ENCODE measurements at places on chromosomes 13 and 19.

DNA sequence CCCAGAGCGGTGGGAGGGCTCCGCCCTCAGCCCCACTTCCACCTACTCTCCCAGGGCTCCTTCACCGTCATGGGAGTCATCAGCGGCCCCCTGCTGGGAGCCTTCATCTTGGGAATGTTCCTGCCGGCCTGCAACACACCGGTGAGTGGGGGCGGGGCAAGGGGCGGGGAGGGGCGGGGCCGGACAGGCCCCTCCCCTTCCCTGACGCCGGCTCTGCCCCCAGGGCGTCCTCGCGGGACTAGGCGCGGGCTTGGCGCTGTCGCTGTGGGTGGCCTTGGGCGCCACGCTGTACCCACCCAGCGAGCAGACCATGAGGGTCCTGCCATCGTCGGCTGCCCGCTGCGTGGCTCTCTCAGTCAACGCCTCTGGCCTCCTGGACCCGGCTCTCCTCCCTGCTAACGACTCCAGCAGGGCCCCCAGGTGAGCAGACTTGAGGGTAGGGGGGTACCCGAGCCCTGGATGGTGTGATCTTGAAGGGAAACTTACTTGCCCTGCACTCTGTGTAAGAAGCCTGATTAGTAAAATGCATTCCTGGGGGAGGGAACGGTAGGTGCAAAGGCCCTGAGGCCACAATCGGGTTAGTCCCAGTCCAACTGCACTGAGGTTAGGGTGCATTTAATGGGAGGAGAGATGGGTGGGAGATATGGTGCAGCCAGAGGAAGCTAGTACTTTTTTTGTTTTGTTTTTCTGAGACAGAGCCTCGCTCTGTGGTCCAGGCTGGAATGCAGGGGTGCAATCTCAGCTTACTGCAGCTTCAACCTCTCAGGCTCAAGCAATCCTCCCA lies 12.1 kb downstream of the SLC5A5 start:
- DNase-seq, result no peak

GRCh38 chr13:31749929-31750328 lies 10.6 kb downstream of the RXFP2 start:
- no peak for DNase-seq

DNA sequence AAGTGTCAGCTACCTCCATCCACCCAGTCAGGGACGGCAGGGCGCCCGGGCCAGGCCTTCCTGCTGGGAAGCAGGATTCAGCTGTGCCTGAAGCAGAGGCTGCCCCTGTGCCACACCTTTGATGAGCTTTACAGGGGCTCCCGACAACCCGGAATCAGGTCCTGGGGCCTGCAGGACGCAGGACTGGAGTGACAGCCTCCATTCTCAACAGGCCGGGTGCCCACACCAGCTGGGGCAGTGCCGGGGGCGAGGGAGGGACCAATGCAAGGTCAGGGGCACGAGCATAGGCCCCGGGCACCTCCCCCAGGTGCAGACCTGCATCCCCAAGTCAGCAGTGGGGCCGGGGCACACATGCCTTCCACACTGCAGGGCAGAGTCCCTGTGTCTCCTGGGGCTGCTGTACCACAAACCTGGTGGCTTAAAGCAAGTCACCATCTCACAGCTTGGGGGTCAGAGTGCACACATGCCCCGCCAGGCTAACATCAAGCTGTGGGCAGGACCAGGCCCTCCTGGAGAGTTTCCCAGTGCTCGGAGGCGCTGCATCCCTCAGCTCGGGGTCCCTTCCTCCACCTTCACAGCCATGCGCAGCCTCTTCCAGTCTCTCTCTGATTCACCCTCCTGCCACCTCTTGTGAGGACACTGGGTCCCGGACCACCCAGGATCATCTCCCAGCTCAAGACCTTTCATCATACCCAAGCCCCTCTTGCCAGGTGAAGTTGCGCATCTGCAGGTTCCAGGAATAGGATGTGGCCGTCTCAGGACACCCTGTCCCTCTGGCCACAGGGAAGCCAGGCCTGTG lies 13.4 kb downstream of the UBXN6 start:
- no peak for DNase-seq

DNA sequence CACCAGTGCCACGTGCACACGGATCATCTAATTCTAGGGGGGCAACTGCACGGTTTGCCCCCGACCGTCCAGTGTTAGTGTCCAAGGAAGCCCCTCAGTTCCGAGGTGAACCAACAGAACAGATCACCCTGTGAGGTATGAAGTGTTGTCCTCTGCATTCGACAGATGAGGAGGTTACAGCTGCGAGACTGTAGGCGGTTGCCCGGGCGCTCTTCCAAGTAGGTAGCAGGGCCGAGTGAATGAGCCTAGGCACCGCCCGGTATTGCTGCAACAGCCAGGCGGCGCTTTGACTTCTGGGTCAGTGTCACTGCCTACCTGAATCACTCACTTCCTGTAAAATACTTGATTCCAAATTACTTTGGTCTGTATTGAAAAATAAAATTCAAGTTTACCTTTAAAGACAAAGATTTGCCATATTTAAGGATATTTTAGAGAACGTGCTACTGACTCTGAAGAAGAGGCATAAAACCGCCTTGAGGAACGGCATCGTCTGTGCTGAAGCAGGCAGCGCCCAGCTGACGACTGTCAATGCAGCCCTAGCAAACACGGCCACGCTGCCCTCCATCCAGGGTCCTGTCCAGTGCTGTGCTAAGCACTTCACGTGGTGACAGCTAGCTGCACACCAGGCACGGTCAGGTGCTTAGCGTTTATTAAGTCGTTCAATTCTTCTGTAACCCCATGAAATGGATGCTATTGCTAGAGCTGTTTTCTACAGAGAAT lies 19.3 kb upstream of the RASA3 start:
- no peak for DNase-seq

DNA sequence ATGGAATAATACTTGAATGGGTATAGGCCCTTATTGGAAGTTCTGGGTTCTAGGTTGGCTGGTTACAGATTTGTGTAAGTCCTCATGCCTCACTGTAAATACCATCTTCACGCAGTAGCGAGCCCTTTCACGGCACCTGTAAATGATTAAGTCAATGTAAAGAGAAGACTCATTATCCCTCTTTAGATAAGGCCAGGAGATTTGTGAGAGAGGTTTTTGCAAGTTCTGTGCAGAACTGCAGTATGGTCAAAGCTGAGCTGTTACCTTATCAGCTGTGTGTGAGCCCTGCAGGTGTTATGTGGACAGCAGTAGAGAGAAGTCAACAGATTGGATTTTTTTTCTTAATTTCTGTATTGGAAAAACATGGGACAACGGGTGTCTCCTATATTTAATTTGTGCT lies 141.6 kb downstream of the SHISA2 start:
- DNase-seq, result no peak

DNA sequence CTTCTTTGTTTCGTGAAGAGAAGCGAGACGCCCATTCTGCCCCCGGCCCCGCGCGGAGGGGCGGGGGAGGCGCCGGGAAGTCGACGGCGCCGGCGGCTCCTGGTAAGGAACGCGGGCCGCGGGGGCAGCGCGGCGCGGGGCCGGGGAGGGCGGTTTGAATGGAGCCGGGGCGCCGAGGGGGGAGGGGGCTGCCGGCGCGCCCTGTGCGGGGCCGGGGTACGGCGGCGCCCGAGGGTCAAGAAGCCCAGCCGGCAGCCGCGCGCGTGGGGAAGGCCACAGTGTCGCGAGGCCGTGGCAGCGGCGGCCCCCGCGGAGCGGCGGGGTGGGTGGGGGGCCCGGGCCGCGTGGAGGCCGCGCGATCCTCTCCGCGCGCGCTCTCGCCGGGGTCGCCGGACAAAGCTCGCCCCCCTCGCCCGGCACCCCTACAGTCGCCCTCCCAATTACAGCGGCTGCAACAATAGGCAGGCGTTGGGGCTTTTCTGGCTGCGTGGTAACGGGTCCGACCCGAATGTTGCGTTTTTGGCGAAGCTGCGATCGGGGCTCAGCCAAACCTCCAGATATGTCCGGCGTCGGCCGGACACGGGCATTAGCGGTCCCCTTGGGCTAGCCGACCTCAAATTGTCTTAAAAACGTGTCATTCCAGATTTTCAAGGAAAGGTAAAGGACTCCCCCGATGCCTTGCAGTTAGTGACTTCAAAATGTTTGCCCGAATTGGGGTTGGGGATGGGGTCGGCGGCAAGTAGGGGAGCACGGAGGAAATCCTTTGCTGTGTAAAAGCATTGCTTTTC lies 437 bp downstream of the SMARCA4 start:
- DNase-seq, result peak; percentile 41

DNA sequence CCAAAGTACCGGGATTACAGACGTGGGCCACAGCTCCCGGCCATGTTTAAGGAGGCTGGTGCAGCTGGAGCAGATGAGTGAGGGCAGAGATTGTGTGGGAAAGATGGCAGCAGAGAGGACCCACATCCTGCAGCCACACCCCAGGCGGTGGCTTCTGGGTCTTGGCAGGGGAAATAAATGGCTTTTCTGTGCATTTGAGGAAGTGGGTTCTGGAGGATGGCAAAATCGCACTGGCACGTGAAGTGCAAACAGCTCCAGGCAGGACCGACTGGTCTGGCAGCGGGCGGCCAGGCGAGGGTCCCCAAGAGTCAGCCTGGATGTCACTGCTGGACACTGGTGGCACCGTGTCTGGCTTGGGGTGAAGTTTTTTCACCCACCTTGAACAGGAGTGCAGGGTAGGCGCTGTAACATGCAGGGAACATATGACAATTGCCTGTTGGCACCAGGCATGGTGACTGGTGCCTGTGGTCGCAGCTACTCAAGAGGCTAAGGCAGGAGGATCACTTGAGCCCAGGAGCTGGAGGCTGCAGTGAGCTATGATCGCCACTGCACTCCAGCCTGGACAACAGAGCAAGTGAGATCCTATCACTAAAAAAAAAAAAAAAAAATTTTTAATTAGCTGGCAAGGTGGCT lies 8.4 kb downstream of the B3GNT3 start:
- DNase-seq, result peak; percentile 66

- DNase-seq, result no peak
Measured at GRCh38 chr13:103638706-103639105, 572.5 kb upstream of the SLC10A2 start.

- DNase-seq, result peak; percentile 42
Measured at GRCh38 chr19:49534632-49535385, 7.0 kb downstream of the RCN3 start.

DNA sequence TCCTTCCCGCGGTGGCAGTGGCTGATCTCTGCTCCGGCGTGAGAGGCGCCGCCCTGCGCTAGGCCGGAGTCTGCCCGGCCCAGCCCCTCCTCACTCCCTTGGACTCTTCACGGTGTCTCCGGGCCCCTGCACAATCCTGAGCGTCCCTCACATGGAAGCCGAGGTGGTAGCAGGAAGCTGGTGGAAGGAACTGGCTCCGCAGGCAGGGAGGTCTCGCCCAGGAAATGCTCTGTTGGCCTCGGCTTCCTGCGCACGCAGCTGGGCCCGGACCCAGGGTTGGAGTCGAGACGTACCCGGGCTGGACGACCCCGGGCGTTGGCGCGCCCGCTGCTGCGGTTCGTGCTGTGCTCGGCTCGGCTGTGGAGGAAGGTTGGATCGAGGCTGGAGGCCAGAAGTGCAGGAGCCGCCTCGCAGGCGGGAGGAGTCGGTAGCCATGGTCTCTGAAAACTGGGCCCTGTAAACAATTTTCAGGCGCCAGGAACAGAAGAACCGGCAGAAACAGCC lies 46.3 kb downstream of the ZNF724 start:
- no peak for DNase-seq
